Activated B cell treated with CpG ODN at 0.5 μM for 24 hours (primary cell): ENCODE measurements at places on chromosomes 13 and 19.
A peak's percentile ranks its signal among the peaks of the same experiment; 100 is the strongest.

DNA sequence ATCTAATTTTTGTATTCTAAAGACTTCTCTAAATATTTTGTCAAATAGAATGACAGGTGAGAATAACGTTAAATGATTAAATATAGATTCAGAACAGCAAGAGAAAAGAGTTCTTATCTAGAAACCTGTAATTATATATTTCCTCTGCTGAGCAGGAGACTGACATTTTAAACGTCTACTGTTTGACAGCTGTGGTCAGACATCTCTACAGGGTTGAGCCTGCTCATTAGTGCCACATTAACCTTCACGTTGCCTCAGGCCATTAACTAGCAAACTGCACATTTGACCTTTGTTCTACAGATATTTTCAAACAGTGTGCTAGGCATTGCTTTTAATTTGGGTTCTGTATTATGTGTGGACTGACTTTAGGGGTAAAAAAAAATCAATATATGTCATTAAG lies 347.5 kb downstream of the GPC5 start:
- no peak for DNase-seq

GRCh38 chr19:46615966-46616365 lies 8.9 kb downstream of the PTGIR start:
- no peak for DNase-seq

GRCh38 chr13:24083722-24084421 lies 76.6 kb upstream of the SPATA13 start:
- no peak for DNase-seq

DNA sequence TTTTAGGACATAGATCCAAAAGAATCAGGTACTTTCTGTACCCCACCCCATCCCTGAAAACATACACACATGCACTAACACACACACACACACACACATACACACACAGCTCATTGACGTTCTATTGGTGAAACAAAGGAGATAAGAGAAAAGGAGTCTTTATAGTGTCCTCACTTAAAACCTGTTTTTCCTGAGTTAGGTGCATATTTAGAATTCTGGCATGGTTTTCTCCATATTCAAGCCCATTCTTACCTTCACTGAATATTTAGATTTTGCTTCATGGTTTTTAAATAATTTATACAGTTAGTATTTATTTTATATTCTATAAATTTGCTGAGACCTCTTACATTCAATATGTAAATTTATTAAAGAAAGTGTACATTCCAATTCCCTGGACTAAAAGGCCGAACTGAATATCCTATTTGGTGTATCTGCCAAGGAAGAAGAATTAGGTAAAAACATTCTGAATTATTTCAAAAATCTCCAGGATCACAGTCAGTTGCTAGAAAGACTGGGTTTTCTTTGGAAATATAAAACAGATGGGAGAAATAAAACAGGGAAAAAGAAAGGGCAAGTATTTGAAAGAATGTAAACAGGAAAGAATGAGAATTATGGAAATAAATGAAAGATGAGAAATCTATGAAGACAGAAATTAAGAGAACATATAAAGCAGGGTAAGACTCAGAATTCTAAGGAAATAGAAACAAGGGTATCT lies 556.2 kb downstream of the KCTD12 start:
- DNase-seq = no peak

- no peak for DNase-seq
These were observed 658 bp upstream of the ISOC2 start for GRCh38 chr19:55461974-55462626.

- no peak for DNase-seq
These were observed 1.4 kb downstream of the ANKRD10 start for GRCh38 chr13:110913322-110914080.

- DNase-seq = peak; percentile 27
These were observed 33.7 kb upstream of the ZNF724 start for GRCh38 chr19:23283925-23284324.

DNA sequence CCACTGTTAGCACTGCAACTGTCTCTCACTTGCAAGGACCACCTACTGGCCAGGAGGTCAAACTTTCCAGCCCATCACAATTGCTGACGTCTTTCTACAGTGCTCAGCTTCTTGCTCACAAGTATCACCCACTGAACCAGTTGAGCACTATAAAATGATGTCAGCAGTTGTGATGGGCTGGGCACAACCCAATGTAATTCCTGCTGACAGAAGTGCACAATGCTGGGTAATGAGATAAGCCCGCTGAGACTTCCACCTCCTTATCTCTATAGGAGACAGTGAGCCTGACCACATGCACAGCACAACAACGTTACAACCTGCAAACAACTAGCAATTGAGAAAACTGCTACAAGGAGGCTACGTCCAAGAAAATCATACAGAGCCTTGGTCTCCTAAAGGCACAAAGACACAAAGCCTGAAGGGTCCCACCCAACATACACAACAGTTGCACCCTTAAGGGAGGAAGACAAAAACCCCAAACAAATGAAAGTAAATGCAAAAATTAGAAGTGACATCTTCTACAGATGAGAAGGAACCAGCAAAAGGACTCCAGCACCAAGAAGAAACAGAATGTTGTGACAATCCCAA lies 273.2 kb downstream of the LIG4 start:
- DNase-seq = no peak

DNA sequence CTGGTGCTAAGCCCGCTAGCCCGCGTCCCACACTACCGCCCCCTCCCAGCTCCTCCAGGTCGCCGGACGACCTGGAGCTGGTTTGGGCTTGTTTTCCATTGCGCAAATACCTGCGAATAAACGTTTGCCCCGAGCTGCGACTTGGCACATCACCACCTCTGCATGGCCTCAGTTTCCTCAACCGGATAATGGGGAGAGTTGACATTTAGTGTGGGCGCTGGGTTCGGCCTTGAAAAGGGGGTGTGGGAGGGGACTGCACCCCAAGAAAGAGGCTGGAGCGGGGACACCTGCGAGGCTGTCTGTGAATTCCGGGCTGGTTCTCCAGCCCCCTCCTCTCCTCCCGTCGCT lies 11.0 kb upstream of the JUND start:
- DNase-seq = no peak

- no peak for DNase-seq
These were observed 15.9 kb upstream of the DNAJC3 start for GRCh38 chr13:95660981-95661581.

GRCh38 chr13:101149735-101150384 lies 266.4 kb downstream of the NALCN start:
- DNase-seq = no peak

GRCh38 chr19:28905996-28906395 lies 307.0 kb downstream of the UQCRFS1 start:
- DNase-seq = no peak

DNA sequence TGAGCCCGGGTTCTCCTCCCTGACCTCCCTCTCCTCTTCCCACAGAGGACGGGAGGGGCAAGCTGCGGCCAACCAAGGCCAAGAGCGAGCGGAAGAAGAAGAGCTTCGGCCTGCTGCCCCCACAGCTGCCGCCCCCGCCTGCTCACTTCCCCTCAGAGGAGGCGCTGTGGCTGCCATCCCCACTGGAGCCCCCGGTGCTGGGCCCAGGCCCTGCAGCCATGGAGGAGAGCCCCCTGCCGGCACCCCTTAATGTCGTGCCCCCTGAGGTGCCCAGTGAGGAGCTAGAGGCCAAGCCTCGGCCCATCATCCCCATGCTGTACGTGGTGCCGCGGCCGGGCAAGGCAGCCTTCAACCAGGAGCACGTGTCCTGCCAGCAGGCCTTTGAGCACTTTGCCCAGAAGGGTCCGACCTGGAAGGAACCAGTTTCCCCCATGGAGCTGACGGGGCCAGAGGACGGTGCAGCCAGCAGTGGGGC lies 162.2 kb downstream of the KDM4B start:
- DNase-seq = peak; percentile 76

DNA sequence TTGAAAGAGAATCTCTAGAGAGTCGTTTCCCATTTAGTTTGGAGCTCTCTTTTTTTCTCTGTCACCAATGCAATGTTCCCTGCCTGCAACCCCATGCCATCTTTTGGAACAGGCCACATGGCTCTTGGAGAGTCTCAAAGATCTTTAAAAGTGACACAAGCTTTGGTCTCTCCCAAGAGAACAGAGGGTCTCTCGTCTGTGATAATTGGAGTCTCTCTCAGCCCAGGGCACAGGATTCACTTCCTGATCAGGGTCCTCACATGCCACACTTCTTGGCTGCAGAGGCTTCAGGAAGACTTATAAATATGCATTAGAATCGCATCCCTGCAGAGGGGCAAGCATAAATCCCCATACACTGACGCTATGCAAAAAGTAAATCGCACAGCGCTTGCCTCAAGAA lies 240.5 kb downstream of the IRS2 start:
- no peak for DNase-seq

DNA sequence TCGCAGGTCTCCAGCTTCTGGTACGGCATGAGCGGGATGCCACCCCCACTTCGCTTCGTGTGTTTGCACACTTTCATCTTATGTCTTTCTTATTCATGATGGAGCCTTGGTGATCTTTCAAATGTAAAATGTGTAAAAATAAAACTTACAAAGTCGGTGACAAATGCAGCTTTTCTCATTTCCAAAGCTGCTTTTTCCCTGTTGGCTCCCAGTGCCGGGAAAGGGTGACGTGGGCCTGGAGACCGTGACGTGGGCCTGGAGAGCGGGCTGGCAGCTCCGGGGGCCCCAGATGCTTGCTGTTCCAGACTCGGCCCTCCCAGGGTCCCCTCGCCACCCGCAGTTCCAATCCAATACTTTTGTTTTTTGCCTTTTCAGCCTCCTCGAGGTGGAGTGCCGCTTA lies 101.4 kb downstream of the KDM4B start:
- no peak for DNase-seq

- DNase-seq = no peak
These were observed 110.8 kb downstream of the SUCLA2 start for GRCh38 chr13:47890146-47890814.

DNA sequence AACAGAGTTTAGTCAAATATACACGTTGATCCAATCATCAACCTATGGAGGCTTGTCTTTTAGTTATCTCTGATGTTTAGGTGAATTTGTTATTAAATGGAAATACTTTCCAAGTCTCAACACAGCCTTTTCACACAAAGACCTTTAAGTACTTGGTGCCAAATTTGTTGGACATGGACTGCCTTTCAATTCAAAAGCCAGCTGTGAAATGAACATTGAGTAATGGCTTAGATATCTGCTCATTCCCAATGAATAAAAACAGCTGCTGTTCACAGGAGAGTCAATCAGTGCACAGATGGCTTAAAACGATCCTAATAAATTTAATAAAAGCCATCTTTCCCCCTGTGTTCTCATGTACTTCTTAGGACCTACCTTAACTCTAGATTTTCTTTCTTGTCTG lies 19.9 kb upstream of the DHRS12 start:
- DNase-seq = no peak

DNA sequence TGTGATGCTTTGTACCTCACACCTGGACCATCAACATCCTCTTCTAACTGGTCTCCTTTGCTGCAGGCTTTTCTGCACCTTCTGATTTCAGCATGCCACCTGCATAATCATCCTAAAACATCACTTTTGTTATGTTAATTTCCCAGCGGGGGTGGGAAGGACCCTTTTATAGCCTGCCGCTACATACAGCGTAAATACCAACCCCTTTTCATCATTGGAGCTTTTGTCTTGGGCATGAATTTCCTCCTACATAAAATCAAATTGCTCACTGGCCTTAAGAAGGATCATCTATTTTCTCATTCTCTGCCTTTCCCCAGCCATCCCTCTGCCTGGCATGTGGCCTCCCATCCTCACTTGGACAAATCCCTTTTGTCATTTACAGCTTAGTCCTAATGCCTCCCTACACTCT lies 124.7 kb downstream of the RBM26 start:
- DNase-seq = no peak

DNA sequence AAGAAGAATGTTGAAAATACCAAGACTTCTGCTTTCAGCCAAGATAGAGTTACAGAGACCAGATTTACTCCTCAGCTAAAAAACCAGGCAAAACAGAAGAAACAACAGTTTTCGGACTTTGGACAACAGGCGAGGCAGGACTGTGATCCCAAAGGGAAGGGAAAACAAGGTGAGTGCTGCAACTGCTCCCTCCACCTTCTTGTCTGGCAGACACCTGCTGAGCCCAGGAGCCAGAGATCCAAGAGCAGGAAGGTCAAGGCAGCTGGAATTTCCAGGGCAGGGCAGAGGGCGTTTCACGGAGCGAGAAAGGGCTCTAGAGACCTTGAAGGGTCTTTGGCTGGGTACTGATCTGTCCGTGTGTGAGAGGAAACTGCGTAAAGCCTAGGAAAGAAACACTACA lies 32.9 kb upstream of the SLC7A9 start:
- DNase-seq = no peak

- no peak for DNase-seq
These were observed 7.1 kb upstream of the WTIP start for GRCh38 chr19:34474233-34474989.

GRCh38 chr13:109148243-109148642 lies 518.8 kb downstream of the MYO16 start:
- DNase-seq = no peak

- no peak for DNase-seq
These were observed 2.7 kb downstream of the PNMA8C start for GRCh38 chr19:46426035-46426505.

GRCh38 chr19:17883627-17884410 lies 12.1 kb downstream of the SLC5A5 start:
- DNase-seq = no peak

GRCh38 chr13:37889820-37890219 lies 20.2 kb upstream of the TRPC4 start:
- no peak for DNase-seq

DNA sequence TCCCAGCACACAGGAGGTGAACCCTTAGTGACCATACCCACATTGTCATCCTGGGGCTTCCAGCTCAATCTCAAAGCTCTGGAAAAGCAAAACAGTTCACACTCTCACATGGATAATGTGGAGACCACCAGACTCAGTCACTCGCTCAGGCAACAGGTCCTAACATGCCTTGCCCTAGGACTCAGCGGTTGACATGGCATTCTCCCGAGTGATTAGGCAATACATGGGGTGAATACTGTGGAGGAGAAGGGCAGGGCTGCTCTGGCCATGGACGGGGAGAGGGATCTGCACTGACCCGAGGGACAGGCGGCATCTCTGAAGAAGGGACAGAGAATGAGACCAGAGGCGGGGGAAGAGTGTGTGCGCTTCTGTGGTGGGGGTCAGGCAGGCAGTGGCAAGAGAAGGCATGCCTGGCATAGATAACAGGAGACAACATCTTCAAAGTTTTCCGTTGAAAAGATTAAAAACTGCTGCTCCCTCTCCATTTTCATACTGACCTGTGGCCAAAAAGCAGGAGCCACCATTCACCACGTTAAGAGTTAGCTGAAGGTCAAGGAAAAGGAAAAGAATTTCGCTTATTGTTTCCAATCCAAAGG lies 44.5 kb upstream of the EPHX3 start:
- DNase-seq = no peak

DNA sequence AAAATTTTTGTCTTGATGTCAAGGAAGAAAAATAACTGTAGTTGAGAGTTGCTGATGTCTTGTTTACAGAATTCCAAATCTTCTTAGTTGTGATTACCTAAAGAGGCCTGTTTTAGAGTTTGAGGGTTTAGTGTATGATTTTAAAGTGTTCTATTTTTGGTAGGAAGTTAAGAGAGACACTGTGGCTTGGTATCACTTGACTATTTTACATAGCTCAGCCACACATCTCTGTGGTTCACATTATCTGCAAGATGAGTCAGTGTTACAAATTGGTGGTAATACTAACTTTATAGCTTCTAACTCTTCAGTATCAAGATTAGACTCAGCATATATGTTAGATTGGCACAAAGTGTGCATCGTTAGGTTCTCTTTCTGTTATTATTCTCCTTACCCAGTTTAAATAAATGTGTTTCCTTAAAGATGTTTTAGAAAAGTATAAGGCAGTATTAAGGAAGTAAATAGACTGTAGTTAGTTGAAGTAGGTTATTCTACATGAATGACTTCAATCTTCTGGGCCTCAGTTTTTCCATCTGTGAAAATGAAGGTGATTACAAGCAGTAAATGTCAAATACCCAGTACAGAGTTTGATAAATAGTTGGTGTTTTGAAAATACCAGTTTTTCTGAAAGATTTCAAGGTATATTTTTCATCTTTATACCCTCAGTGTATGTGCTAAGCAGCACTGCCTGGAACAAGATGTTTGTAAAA lies 33.4 kb downstream of the COG6 start:
- DNase-seq = no peak
